Activated naive CD4-positive, alpha-beta T cell (primary cell): ENCODE measurements at places on chromosomes 3 and 15.

DNA sequence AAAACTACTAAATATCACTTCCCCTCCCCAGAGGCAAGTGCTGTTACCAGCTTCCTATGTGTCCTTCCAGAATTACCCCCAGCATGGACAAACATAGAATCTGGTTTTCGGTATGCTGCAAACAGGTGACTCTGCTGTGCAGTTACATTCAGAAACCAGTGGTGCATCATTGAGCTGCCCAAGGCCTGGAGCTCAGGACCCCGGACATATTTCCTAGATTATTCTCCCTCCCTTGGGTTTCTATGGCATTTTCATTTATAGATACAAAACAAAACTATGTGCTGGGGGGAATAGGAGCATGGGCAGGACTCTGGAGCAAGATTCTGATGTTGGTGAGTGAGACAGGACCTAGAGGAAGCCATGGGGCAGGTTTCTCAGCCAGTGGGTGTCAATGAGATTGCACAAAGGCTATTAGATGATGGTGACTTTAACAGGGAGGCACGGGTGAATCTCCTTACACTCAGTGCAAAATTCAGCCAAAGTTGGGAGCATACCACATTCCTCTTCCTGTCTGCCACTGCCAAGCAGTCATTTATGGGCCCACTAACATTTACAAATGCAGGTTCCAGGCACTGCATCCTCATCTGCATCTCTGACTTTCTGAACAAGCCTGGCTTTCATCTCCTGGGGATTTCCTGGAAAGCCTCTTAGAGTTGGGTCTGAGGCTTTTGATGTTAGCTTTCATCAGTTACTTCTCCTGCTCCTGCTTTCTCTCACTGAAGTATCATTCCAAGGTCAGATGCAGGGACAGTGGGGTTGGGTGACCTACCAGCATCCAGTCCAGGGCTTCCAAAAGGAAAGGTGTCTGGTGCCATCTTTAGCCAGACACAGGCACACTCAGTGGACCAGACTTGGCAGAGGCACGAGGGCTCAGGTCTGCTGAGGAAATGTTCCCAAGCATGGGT is 44.5 kb downstream of the CMTM7 start:
- no peak for DNase-seq

- DNase-seq: no peak
Measured at GRCh38 chr3:70085613-70086012, 86.1 kb downstream of the SAMMSON start.

DNA sequence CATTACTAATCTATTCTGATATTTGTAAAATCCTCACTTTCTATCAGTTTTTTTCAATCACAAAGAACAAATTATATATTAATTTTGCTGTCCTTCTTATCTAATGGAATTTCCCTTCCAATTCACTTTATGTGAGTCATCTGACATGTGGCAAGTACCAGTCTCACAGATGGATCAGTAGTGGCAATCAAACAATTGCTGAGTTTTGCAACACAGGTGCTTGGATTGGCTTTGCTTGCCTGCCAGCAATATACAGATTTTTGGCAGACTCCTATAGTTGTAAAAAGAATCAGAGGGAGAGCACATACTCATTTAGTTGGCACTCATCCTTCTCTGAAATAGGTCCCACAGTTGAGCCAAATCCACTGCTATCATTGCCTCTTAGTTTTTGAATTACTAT is 83.7 kb downstream of the BCHE start:
- DNase-seq: no peak

DNA sequence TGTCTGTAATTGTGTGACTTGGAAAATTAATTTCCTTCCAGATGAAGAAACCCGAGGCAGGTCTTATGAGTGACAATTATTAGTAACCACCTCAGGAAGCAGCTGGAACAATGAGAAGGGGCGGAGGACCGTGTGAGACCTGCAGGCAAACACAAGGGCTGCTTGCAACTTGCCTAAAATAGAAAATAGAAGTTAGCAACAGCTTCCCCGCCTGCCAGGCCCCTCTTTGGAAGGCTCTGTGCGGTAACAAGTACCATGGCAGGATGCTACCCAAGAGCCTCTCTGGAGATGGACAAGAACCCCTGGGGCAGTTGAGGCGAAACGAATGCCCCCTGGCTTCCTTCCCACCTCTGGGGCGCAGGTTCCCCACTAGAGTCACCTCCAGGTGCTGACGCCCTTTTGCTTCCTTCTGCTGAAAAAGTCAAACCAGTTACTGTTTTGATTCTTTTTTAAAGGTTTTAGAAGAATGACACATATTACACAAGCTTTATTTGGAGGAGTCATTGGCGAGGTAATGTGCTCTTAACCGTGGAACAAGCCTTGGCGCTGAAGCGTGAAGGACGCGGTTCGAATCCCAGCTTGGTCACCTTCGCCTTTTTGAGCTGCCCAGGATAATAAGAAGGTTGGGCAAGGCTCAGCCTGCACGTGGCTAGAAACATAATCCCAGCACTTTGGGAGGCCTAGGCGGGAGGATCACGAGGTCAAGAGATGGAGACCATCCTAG is 47.0 kb upstream of the SYNM start:
- DNase-seq: no peak

- no peak for DNase-seq
Measured at GRCh38 chr3:147356909-147357900, 49.1 kb downstream of the ZIC4 start.

GRCh38 chr15:65071381-65071811 is 3.6 kb upstream of the RASL12 start:
- no peak for DNase-seq

DNA sequence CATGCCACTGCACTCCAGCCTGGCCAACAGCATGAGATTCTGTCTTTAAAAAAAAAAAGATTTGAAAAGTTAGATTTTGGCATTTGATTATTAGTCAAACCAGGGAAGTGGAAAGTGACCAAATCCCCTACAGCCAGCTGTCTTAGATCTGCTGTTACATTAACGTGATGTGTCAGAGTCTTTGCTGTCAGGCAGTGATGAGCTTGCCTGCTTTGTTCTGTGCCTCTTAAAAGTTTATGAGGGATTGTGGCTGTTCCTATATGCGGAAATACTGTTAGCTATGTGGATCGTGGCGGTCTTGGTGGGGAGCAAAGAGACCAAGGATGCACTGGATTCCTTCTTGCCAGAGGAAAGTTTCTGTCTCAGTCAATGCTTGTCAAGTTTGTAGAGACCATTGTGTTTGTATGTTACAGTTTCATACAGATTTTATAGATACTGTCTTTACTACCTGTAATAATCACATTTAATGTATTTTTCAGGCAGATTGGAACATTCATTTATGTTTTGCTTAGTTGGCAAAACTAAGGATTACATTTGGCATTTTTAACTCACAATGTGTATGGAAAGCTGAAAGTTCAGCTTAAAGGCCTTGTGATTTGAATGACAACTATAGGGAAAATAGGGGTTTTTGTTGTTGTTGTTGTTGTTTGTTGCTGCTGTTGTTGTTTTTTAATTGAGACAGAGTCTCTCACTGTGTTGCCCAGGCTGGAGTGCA is 137.4 kb downstream of the VPS8 start:
- no peak for DNase-seq

GRCh38 chr15:93065641-93066045 is 23.4 kb downstream of the RGMA start:
- DNase-seq: no peak

DNA sequence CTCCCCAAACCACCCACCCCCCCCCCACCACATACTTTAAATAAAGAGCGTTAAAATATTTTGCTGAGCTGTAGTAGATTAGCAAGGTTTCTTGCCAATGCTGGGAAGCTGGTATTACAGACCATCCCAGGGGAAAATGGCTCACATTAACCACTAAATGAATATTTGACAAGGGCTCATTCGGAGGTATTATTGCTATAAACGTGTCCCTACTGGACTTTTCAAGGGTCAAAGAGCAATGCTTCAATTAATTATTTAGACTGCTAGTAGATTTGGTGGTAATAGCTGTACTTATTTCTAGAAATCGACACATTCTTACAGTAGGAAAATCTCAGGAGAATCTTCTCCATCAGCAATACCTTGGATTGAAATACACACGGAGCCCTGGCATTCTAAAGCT is 5.2 kb downstream of the SOX2 start:
- DNase-seq: no peak

GRCh38 chr3:161333696-161334095 is 37.6 kb downstream of the SPTSSB start:
- no peak for DNase-seq

DNA sequence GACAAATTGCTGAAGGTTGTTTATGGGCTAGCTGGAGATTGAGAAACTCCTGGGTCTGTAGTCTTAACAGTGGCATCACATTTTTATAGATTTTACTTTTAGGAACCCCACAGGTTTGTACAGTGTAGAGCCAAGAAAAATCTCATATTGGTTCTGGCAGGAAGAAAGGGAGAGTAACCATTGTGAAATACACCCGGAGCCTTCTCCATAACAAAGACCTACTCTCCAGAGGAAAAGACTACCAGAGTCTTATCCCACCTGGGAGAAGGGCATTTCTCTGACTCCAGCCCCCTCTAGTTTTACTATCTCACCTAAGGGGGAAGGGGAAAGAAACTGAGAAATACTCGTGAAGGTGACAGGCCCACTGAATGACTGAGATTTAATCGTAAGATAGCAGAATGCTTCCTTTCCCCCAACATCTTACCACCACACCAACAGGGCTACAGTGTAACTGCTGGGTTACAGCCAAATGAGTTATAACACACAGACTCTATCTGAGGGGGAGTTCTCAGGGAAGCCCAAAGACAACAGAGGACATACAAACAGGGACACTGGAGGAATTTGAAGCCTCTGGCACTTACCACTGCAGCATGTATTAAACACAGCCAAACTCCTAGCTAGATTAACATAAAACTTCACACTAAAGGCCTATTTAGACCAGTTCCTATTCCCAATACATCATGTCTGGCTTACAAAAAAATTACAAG is 56.1 kb downstream of the SYN2 start:
- no peak for DNase-seq

- no peak for DNase-seq
Measured at GRCh38 chr3:15602146-15602536, 596 bp downstream of the BTD start.

DNA sequence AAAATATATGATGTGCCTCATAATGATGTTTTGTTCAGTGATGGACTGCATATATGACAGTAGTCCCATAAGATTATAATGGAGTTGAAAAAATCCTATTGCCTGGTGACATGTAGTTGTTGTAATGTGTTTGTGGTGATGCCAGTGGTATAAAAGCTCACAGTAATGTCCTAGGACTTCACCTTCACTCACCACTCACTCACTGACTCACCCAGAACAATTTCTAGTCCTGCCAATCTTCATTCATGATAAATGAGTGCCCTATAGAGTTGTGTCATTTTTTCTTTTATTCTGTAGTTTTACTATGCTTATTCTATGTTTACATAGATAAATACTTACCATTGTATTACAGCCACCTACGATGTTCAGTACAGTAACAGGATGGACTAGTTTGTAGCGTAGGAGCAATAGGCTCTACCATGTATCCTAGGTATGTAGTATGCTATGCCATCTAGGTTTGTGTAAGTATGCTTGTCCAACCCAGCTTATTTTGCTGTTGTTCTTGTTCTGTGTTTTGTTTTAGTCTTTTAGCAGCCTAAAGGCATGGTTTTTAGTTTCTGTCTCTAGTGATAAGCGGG is 88.5 kb upstream of the LRRFIP2 start:
- no peak for DNase-seq

GRCh38 chr3:46472736-46473135 is 8.0 kb upstream of the LTF start:
- DNase-seq: no peak

- no peak for DNase-seq
Measured at GRCh38 chr15:74387621-74388362, 20.3 kb upstream of the CYP11A1 start.

DNA sequence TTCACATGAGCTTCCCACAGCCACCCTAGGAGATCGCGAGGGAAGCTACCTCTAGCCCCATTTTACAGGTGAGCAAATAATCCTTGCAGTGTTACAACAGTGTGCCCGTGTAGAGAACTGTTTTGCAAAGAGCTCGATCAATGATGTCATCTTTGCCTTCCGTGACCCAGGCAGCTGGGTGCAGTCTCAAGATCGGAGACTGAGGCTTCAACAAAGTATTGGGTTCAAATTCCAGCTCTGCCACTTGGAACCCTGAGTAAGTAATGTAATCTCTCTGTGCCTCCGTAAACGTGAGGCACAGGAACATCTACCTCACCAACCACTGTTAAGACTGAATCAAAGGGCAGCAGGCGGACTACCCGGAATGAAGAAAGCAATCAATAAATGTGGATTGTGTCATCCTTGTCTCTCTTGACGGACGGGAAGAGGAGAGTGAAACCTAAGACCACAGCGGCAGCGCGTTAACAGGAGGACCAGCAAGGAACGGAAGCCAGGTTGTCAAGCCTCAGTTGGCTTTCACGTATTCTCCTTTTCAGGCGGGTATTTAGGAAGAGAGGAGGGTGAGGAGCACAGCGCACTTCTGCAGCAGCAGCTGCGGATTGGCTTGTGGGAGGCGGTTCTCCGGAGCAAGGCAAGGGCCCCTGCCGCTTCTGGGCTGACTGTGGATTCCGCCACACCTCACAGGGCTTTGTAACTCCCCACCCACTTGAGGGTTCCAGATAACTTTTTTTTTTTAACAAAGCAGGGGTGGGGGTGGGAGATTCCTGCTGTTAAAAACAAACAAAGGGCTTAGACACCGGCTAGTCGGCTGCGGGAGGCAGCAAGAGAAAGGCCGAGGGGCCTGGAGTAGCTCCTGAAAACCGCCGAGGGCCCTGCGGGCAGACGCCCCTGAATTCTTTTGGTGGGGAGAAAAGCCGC is 1.5 kb upstream of the SMAD3 start:
- no peak for DNase-seq

DNA sequence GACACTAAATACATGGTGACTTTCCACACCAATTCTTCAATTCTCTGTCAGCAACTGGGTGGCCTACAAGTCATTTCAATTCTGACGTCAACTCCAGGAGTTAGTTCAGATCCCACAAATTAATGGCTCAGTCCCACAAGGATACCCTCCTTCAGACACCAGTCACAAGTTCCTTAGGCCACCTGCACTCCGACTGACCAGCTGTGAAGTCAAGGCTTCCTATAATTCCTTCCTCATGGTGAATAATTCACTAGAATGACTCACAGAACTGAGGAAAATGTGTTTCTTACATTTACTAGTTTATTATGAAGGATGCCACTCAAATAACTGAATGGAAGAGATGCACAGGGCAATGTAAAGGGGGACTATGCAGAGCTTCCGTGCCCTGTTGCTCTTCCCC is 6.3 kb upstream of the PIAS1 start:
- DNase-seq: no peak

DNA sequence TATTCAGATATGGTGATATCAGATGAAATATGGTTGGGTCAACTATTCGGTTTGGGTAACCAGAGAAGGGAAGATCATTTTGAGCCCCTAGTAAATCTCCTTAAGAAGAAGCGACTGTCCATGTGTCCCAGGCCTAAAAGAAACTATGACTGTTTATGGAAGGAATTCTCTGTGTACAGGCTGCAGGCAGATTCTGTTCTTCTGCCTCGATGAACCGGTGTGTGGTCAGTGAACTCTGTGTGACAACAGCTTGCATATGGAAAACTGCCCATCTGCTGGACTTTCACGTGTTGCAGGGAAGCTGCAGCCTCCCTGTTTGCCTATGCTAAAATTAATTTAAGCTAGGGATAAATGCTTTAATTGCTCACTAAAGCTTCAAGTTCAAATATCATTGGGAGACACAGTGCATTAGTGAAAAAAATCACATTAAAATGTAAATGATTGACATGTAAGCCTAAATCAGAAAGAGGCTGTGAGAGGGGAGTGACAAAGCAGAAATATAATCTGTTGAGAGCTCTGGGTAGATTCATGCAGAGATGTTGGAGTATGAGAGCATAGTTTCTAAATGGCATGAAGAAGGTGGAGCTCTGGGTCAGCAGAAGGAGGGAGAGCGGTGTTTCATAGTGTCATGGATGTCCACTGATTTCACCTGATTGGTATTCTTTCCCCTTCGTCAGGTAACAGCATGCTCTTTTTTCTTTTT is 65.4 kb upstream of the PFN2 start:
- DNase-seq: no peak
